Stimulated activated CD8-positive, alpha-beta memory T cell treated with anti-CD3 and anti-CD28 coated beads, Interleukin-12 subunit alpha, Interleukin-12 subunit beta, amount 100 ng/mL, for 4 hours (primary cell): ENCODE measurements at places on chromosomes 2 and 18.

DNA sequence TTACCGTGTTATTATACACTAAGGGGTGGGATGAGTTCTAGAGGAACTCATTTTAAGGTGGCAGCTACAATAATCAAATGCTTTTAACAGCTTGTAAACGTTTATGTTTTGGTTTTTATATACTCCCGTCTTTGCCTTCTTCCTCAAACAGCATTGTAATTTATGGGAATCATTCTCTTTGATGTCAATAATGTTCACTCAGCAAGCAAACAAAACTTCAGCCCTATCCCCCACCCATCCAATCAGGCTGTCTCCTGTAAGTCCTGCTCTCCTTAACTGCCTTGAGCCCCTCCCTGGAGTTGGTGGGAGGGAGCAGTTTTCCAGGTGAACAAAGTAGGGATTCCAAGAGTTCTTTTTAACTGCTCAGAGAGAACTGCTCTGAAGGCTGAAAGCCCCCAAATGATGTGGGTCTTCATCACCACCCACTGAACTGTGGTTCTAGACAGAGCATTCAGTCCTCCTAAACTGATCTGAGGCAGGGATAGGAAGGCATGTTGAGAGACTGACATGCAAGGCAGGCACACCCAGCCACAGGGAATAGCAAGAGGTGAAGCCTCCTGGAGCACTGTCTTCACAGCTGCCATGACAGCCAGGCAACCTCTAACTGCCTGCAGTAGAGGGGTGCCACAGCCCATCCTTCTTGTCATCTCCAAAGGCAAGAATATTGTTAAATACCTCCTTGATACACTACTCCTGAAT lies 17.5 kb downstream of the MYO5B start:
- DNase-seq = no peak

- DNase-seq = no peak
Measured at GRCh38 chr2:237600205-237600846, 9.8 kb upstream of the RAB17 start.

DNA sequence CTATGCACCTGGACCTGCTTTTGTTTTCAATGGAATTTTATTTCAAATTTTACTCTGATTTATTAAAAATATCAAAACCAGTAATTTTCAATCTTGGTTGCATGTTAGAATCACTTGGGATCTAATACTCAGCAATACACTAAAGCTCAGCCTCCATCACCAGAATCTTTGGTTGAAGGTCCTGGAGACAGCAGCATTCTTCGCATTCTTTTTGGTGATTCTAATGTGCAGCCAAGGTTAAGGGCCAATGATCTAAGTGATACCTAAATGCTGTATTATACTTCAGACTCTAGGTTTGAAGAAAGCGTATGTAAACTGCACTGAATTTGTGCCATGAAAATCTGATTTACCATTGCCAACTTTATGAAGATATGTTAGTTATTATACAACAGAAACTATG lies 493.1 kb downstream of the XIRP2 start:
- DNase-seq = no peak

- DNase-seq = no peak
Measured at GRCh38 chr2:88081924-88082608, 14.4 kb downstream of the SMYD1 start.

- DNase-seq = no peak
Measured at GRCh38 chr2:231590614-231591013, 2.0 kb upstream of the TEX44 start.

GRCh38 chr2:1584051-1584531 lies 160.2 kb downstream of the PXDN start:
- DNase-seq = no peak

- no peak for DNase-seq
Measured at GRCh38 chr2:148282201-148282600, 261.3 kb downstream of the MBD5 start.

DNA sequence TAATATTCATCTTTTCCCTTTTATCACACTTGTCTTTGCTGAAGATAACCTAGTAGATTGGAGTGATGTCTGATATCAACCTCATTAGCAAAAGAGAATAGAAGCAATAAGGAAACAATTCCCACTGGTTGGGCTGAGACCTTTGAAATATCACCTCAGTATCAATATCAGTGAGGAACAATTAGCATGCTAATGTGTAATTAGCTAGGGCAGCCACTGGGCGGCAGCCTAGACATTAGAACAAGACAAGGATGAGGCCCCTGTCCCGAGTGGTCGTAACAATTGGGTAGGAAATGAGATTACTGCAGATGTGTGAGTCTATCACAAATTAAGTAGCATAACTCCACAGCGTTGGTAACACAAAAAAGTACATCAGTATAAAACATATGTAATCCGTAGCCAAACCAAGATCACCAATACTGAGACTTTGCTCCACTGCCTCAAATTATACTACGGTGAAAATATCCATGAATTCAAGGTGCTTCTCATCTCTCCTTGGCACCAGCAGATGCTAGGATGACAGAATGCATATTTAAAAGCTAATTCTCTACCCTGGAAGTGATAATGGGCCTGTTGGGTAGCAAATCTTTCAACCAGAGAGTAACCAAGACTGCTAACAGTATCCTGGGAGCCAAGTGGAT lies 99.1 kb downstream of the ALPK2 start:
- DNase-seq = peak; percentile 44

GRCh38 chr18:63120620-63121019 lies 198.9 kb downstream of the BCL2 start:
- no peak for DNase-seq

- no peak for DNase-seq
Measured at GRCh38 chr2:232587512-232587911, 37.0 kb downstream of the EIF4E2 start.

DNA sequence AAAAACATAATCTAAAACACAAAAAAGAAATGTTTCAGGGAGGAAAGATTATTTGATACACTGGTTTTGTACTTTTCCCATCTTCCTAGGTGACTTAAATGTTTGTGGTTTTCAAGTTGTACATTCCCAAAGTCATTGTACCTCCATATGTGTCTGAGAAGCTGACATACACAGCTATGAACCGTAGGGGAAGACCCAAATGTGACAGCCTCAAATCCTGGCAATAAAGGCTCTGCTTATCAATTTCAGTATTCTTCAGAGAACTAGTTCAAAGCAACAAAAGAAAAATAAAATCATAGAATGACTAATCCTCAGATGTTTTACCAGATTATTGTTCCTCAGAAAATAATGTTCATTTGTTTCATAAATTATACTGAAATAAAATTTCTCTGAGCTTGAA lies 2.5 kb downstream of the DYNC2LI1 start:
- DNase-seq = no peak

GRCh38 chr2:144460727-144461307 lies 59.1 kb downstream of the ZEB2 start:
- DNase-seq = no peak

DNA sequence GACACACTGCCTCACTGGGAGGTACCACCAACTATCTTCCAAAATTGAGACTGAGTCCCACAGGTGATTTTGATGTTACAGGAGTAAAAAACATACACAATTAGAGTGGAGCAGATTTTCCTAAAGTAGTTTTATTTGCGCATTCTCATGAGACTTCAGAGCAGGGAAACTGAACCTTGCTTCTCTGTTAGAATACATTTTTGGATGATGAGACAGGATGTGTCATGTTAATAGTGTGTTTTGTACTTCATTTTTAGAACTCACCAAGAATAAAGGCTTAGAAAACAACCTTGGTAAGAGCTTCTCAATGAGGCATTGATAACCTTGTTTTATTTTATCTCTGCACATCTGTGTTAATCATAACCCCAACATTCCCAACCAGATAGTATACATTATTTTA lies 310.2 kb upstream of the GALNT5 start:
- no peak for DNase-seq

DNA sequence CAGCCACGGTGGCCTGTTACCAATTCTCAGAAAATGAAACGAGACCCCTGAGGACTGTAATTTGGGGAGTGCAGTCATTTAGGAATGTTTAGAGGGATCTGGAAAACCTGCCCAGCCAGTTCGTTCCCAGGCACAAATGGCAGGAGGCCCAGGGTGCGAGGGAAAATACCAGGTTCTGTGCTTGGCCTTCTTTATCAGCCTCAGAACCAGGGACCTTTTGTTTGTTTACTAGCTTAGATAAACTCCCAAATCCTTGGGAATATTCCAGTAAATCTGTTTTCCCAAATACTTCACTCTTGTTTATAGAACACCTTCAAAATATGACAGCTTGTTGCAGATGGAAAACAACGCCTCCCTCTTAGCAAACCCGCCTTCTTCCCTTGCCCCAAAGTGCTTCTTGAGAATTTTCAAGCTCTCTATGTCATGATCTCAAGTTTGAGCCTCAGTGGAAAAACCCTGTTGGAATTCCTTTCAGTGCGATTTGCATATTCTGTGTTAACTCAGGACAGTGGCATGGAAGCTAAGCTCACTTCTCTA lies 400.3 kb upstream of the SMIM21 start:
- DNase-seq = no peak

GRCh38 chr2:9423922-9424272 lies 443 bp downstream of the CPSF3 start:
- peak; percentile 6 for DNase-seq

DNA sequence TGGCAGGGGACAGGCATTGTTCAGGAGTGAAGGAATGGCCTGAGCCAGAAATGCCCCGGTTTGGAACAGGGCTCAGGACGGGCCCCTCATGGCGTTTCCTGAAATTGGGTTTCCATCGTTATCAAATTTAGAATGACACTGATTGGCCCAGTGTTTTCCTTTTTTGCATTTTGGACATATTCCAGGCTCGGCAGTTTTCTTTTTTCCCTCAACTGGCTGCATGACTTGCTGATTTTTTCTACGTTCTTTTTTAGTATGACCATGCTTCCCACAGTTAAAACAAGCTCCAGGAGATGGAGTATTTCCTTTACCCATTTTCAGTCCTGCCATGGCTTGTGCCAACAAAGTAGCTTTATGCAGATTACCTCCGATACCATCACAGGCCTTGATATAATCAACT lies 20.4 kb upstream of the LYG2 start:
- no peak for DNase-seq

- DNase-seq = no peak
Measured at GRCh38 chr2:6831229-6831628, 34.5 kb downstream of the CMPK2 start.

DNA sequence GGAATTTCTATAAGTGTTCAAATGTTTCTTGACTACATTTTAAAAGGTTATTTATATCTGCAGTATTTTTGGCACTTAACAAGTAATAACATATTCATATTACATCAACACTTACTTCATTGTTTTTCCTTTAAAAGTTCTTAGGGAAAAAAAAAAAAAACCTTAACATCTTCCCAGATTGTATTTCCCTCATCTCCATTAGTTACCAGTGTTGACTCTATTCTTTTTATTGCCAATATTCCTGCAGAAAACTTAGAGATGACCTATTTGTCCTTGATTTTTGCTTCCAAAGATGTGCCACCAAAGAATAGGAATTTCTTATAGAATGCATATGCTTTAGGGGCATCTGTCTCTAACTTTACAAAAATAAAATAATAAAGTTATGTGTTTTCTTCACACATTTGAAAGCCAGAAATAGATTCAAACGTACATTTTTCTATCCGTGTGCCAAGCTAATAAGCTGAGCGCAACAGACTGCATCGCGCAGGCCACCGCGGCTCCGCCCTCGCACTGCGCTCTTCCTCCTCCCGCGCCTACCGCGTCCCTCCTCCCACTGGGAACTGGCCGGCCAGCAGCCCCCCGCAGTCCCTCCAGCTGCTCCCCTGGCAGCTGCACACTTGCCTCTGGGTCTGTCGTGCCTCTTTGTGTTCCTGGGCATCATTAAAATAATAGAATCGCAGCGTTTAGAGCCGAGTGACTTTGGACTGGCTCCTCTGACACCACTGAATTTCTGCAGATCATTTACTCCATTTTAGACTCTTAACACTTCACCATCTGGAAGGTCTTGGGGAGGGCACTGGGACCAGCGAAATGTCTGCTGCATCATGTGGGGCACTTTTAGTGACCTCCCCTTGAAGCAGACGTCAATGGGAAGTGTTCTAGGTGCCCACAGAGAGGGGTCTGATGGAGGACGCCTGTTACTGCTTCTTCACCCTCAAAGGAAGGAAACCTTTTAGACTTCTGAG lies 21.2 kb upstream of the NAB1 start:
- DNase-seq = no peak

DNA sequence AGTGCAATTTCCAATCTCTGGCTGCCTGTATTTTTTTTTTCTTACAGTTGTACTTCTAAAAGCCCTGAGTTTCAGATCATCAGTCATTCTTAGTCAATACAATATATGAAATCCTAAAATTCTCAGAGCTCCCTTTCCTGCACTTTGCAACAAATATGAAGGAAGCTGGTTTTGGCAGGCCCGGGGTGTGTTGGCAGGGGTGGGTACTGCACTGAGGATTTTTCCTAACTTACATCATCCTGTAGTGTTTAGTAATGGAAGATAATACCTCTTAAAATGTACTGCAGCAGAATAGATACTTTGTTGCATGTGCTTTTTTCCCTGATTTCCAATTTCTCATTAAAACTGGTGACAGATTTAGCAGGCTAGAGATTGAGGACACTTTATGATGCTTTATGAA lies 374.6 kb downstream of the PTH2R start:
- DNase-seq = no peak

- no peak for DNase-seq
Measured at GRCh38 chr2:205747829-205748386, 65.6 kb downstream of the NRP2 start.

- no peak for DNase-seq
Measured at GRCh38 chr2:16861111-16861510, 195.5 kb upstream of the CYRIA start.

- DNase-seq = no peak
Measured at GRCh38 chr2:26993768-26994167, 23.3 kb downstream of the MAPRE3 start.

- no peak for DNase-seq
Measured at GRCh38 chr2:216657980-216658379, 24.8 kb downstream of the IGFBP2 start.

DNA sequence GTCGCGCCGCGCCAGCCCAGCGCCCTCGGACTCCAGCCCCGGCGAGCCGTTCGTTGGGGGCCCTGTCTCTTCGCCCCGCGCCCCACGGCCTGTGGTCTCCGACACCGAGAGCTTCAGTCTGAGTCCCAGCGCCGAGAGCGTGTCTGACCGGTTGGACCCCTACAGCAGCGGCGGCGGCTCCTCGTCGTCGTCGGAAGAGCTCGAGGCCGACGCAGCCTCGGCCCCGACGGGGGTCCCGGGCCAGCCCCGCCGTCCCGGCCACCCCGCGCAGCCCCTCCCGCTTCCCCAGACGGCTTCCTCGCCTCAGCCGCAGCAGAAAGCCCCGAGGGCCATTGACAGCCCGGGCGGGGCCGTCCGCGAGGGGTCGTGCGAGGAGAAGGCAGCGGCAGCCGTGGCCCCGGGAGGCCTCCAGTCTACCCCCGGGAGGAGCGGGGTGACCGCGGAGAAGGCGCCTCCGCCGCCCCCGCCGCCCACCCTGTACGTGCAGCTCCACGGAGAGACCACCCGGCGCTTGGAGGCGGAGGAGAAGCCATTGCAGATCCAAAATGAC lies 1.4 kb downstream of the PHLPP1 start:
- peak; percentile 25 for DNase-seq

DNA sequence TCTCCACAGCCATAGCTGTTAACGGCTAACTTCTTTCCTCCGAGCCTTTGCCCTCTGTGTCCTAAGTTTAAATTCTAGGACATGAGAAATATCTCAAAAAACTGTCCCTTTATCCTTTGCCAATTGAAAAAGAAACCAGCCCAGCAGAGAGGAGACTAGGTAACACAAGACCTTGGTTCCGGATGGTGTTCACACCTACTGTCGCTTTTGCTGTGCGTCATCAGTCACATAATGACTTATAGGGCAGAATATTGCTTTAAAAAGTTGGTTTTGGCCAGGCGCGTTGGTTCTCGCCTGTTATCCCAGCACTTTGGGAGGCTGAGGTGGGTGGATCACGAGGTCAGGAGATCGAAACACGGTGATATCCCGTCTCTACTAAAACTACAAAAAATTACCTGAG lies 66.2 kb downstream of the SP3 start:
- DNase-seq = no peak

- no peak for DNase-seq
Measured at GRCh38 chr2:62672601-62673000, 32.9 kb upstream of the EHBP1 start.
